Omental fat pad (tissue), 4 donors: ENCODE measurements at places on chromosomes 1 and 21. TPM values are rescaled to one million over a fixed set of nuclear protein-coding genes. Genes with fewer than 3 reads are reported as not detected.

DNA sequence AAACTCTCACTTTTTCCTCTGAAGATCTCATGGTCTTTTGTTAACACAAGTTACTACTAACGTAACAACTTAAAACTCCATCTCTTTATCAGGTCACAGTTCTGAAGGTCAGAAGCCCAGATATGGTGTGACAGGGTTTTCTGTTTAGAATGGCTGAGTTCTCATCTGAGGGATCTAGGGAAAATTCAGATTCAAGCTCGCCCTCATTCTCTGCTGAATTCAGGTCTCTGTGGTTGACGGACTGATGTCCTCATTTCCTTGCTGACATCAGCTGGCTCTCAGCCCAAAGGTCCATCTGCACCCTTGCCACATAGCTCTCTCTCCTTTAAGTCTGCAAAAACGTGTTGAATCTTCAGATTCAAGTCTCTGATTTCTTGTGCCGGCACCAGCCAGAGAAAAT, 6.1 kb upstream of the NTPCR start:
- no peak for DNase-seq

DNA sequence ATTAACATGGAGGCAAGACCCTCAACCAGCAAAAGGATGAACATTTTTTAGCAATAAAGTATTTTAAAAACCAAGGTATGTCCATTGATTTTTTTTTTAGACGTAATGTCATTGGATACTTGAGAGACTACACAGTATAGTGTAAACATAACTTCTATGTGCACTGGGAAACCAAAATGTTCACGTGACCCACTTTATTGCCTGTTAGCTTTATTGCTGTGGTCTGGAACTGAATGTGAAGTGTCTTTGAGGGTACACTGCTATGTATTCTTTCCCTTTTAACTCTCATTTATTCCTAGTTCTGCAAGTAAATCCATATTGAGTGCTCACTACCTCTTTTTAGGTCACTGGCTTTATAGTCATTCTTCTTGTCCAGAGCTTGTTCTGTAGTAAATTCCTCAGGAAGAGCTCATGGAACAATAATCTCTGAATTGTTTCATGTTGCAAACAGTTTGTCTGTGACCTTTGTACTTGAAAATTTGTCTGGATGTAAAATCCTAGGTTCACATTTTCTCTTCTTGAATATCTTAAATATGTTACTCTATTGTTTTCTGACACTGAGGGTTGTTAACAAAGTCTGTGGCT, 20.6 kb downstream of the ABCD3 start:
- no peak for DNase-seq

DNA sequence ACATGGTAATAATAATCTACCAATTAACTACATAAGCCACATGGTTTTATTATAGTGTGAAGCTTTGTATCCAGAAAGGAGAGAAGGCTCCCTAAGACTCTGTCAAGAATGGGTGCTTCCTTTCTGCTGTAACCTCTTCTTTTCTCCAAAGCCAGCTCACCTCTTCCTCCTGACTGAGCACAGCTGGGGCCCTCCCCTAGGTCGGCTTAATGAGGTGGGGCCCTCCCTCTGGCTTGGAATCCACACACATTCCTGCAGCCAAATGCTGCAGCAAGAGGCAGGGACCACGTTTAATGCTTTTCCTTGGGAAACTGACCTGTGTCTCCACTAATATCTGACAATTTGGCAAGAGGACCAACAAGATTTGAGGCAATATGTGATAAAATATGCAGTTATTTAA, 94.8 kb downstream of the DSCAM start:
- DNase-seq, result no peak

- DNase-seq, result no peak
These were observed 4.1 kb upstream of the OR2M5 start for GRCh38 chr1:248140846-248141245.

GRCh38 chr1:203143641-203144040, 16.1 kb downstream of the ADORA1 start:
- DNase-seq, result no peak

DNA sequence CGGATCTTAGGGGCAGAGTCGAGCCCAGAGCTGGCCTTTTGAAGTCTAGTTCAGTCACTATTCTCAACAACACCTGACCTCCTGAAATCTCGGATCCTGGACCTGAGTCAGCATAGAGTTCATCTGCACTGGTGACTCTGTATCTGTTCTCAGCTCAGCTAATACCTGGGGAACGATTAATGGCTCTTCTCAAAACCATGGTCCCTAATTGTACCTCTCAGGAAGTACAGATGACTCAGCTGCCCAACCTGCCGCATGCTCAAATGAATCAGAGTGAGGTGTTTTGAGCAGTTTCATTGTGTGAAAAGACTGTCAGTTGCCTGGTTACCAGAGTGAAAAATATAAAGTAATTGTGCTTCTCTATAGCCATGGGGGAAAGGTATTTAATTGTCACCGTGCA, 89.2 kb downstream of the SLC35F3 start:
- DNase-seq, result no peak

SLC22A15 gene
- total RNA-seq, result 2.4 TPM

DNA sequence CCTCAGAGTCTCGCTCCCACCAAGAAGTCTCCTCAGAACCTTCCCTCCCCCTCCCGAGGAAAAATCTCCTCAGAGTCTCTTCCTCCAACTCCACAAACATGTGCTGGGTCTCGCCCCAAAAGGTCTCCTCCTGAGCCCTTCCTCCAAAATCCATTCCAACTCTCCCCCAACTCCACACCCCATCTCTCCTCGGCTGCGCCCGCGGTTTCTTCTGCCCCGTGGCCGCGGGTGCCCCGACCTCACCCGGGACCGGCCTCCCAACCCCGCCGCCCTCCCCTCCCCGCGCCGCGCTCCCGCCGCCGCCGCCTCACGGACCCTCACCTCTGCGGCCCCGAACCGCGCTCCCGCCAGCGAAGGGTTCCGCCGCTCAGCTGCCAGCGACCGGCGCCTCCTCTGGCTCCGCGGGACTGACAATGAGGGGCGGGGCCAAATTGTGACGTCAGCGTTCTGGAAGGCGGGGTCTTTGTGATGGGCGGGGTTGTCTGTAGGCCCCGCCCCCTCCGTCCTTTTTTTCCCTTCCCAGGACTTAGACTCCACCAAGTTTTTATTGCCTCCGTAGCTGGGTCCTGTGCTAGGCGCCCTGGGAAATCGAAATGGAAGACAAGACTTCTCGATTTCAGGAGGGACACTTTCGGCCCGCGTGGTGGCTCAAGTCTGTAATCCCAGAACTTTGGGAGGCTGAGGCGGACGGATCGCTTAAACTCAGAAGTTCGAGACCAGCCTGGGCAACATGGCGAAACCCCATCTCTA, at the start of gene LUZP1:
Gene LUZP1 (minus strand): TSS at position 412 of the 750 bp plus-strand sequence.
- DNase-seq, result peak; percentile 94

DNA sequence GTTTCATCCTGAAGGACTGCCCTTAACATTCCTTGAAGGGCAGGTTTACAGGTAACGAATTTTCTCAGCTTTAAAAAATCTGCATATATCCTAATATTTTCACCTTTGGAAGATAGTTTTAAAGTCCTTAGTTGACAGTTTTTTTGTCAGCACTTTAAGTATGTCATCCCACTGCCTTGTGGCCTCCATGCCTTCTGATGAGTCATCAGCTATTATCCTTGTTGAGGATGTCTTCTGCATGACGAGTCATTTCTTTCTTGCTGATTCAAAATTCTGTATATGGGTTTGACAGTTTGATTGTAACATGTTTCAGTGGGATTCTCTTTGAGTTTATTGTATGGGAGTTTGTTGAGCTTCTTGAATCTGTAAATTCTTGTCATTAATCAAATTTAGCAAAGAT, 500.6 kb downstream of the DISC1 start:
- DNase-seq, result no peak

GRCh38 chr1:55363268-55363667, 148.1 kb upstream of the USP24 start:
- DNase-seq, result no peak

DNA sequence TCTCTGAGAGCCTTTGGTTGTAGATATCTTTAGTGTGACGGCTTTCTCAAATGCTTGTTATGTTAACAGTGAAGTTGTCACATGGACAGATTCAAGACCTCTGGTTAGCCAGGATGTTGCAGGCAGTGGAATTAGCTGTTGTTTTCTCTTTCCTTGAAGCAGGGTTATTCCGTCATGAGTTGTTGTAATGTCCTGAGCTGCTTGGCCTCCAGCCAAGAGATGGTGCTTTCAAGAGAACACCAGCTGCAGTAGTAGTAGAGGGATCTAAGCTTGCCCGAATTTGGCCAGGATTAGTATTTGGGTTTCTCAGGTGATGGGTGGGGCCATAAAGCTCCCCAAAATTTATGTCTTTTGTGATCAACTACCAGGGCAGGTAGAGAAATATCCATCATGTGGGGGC, 13.4 kb downstream of the KCNE1 start:
- DNase-seq, result no peak

LCE1A gene
- total RNA-seq, result not detected

DNA sequence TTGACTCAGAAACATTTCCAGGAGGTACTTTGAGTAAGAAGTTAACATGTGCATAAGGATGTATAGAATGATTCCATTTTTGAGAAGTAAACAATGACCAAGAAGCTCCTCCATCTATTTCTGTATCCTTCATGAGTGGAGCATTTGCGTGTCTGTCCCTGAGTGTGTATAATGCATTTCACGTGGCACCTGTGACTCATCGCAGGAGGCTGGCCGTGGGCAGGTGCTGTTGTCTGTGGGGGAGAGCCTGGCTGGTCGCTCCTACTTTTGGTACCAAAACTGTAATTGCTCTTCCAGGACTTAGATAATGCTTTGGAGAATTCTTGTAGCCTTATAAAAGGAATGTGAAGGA, 16.5 kb downstream of the SLC37A1 start:
- no peak for DNase-seq

- DNase-seq, result peak; percentile 10
These were observed 97.0 kb downstream of the OBSCN start for GRCh38 chr1:228304766-228305395.

- DNase-seq, result no peak
These were observed 269.6 kb downstream of the VAV3 start for GRCh38 chr1:107695341-107695740.

- DNase-seq, result no peak
These were observed 198.5 kb downstream of the RHOU start for GRCh38 chr1:228933753-228934152.

DNA sequence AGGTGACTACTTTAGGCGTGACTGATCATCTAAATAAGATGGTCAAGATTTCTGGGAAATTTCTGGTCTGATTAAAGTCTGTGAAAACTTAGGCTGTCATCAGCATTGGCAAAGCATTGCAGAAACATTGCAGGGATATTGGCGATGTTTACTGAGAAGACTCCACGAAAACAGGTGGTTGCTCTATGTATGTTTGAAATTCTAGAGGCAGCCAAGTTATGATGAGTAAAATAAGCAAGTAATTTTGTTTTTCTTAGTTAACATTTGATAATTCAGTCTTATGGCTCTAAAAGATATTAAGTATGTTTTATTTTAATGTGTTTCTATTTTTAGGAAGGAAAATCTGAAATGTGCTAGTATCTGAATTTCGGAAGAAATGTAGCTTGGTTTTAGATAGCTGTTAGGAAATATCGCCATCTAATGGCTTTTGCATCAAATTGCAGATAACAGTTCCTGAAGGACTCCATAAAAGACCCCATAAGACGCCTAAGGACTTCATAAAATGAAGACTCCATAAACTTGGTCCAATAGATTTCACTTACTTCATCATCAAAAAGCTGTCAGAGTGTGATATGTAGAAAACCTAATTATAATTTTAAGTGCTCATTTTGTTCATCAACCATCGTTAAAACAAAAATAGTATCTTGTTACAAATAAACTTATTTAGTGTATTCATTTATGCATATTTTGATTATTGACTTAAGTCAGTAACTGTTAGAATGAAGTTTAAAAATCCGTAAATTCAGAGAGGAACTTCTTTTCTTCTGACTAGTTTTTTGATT, 344.6 kb downstream of the RYR2 start:
- no peak for DNase-seq

RNU1-2 gene
- under 0.01 TPM for total RNA-seq

- DNase-seq, result no peak
These were observed 10.2 kb downstream of the AJAP1 start for GRCh38 chr1:4664606-4665005.

CCDC17 gene
- total RNA-seq, result 3.1 TPM

F13B gene
- total RNA-seq, result not detected

- DNase-seq, result no peak
These were observed 130.4 kb downstream of the DYRK1A start for GRCh38 chr21:37496972-37497371.

- no peak for DNase-seq
These were observed 36.9 kb upstream of the EDEM3 start for GRCh38 chr1:184791550-184791900.

HSPG2 gene
- 161 TPM for total RNA-seq

GRCh38 chr1:172390301-172390682, 30.2 kb upstream of the C1orf105 start:
- DNase-seq, result no peak

TRAF5 gene
- total RNA-seq, result 24.5 TPM
